HAP-1 (cell line): ENCODE measurements at places on chromosomes 7 and 10.
A peak's percentile ranks its signal among the peaks of the same experiment; 100 is the strongest.

- DNase-seq, result no peak
Observed at GRCh38 chr10:33229252-33229948, 105.1 kb downstream of the NRP1 start.

DNA sequence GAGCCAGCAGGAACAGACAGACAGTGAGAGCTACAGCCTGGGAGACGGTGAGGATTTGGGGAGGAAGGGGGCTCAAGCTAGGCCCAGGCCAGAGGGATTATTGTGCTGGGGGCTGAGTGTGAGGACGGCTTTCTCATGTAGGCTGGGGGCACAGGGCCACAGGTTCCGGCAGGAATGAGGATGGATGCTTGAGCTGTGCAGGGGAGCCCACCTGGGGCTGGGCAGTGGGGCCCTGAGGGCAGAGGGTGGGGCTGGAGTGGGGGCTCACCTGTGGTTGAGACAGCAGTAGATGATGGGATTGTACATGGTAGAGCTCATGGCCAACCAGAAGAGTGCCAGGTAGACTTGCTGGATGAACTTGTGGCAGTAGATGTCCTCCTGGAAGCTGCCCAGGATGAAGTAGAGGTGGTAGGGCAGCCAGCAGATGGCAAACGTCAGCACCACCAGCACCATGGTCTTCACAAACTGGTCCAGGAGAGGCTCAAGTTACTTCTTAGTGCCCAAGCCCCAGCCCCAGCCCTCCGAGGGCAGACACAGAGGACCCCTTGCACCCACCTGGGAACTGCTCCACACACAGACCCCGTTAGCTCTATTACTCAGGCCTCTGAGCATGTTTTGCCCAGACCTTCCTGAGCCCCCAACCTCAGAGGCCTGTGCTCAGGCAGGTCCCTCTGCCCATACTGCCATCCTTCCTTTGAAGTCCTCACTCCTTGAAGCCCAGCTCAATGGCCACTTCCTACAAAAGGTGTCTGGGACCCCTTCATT lies 9.7 kb downstream of the TACR2 start:
- no peak for DNase-seq

DNA sequence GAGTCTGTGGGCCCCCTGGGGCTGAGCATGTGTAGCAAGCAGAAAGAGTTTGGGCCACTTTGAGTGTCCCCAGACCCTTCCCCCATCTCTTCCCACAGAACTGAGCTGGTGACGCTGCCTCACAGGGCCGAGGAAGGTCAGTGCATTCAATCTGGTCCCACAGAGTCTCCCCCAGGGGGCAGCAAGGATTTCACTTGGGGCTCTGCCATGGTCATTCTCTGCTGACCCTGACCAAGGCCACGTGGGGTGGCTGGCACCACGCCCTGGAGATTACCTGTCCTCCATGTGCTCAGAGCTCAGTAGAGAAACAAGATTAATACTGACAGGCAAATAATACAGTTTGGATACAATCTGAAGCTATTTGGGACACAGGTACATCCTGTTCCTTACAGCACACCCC lies 30.2 kb downstream of the ADRA2A start:
- DNase-seq, result no peak

- DNase-seq, result peak; percentile 33
Observed at GRCh38 chr7:4699841-4700240, 17.7 kb downstream of the FOXK1 start.

GRCh38 chr7:105768898-105769507 lies 107.4 kb downstream of the ATXN7L1 start:
- no peak for DNase-seq

GRCh38 chr10:88995156-88995876 lies 4.7 kb downstream of the FAS start:
- DNase-seq, result no peak

GRCh38 chr7:11830582-11831155 lies 1.3 kb downstream of the THSD7A start:
- no peak for DNase-seq

DNA sequence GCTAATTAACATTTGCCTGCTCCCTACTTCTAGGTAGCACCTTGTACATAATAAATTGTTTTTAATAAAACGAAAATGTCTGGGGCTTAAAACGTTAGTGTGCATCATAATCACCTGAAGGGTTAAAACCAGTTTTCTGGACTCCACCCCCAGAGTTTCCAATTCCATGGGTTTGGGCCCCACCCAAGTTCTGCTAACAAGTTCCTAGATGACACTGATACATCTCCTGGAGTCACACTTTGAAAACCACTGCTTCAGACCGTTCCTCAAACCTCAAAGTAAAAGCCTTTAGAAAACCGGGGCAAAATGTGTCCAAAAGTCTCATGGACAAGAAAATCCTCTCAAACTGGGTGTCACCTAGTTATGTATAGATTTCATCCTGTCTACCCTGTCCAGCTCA lies 9.3 kb downstream of the OSBPL3 start:
- DNase-seq, result no peak

- no peak for DNase-seq
Observed at GRCh38 chr10:1153805-1154351, 97.7 kb downstream of the WDR37 start.

GRCh38 chr10:52853704-52854103 lies 81.1 kb upstream of the MBL2 start:
- no peak for DNase-seq

- DNase-seq, result no peak
Observed at GRCh38 chr7:37354656-37355131, 94.0 kb downstream of the ELMO1 start.

DNA sequence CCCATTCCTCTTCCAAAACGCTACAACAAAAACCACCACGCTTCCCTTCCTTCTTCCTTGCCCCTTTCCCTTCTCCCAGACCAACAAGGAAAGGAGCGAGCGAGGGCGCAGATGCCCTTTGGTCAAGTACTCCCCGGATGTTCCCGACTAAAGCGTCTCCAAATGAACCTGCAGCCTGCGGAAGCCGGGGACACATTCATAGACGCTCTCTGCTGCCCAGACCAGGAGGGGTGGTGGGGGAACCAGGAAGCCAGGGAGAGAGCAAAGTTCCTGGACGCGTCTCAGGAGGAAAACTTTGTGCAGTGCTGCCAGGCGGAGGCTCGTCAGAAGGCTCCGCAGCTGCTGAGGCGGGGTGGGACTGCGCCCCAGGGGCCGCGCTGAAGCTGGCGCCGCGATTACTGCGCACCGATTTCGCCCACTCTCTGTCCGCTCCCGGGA lies 754 bp downstream of the SEMA3D start:
- peak; percentile 42 for DNase-seq

- DNase-seq, result no peak
Observed at GRCh38 chr7:69903410-69903809, 305.1 kb downstream of the AUTS2 start.

DNA sequence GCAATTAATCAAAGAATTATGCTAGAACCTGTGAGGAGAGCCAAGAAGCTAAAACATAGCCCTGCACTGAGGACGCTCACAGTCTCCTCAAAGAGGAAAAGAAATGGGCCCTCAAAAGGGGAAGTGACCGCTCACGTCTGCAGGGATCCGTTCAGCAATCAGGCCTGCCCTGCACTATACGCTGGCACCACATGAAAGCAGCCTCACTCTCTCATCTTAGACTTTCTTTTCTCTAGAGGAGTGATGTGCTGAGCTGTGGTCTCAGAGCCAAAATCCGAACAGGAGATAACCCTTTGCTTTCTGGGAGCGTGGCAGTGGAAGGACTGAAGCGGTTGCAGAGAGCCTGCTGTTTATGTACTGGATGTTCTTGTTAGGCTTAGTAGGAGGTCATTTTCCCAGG lies 6.3 kb upstream of the IL2RA start:
- DNase-seq, result no peak

DNA sequence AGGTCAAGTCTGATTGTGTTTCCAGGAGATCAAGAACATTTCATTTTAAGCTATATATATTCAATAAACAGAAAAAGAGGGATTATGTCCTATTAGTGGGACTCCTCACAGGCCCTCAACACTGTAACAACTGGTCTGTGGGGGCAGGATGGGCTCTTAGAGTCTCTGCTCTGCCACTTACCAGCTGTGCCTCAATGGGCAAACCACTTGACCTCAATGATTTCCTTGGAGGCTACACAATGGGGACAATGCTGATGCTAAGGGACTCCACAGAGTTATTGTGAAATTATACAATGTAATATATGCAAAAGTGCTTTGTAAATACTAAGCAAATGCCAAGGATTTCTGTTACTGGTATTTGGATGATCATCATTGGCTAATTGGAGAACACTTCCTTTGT lies 33.2 kb upstream of the MXI1 start:
- DNase-seq, result peak; percentile 72

GRCh38 chr7:40582539-40582938 lies 447.7 kb downstream of the SUGCT start:
- DNase-seq, result no peak

DNA sequence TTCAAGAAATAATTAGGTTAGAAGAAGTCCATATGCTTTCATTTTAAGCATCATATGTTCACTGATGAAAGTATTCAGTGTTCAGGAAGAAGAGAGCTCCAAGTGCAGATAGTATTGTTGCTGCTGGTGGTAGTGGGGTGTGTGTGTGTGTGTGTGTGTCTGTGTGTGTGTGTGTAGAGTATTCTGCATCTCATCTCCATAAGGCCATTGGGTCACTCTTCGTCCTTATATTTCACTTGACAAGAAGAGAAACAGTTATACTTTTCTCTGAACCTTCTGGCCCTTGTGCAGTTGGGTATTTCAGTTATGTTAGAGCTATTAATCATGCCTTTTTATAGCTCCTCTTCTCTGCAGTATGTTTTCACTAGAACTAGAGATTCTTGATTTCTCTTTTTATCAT lies 26.2 kb downstream of the ADAM22 start:
- no peak for DNase-seq

- DNase-seq, result no peak
Observed at GRCh38 chr10:6985644-6986043, 405.6 kb upstream of the PRKCQ start.

GRCh38 chr10:80474941-80475340 lies 20.8 kb downstream of the TSPAN14 start:
- DNase-seq, result no peak

- no peak for DNase-seq
Observed at GRCh38 chr10:24394461-24395190, 185.7 kb downstream of the KIAA1217 start.

GRCh38 chr7:158723266-158723665 lies 18.7 kb upstream of the NCAPG2 start:
- DNase-seq, result no peak
